ENCODE measurements at places on chromosomes 4 and X.

GRCh38 chr4:169634975-169635374 lies 14.6 kb downstream of the CLCN3 start:
- no peak for DNase-seq

- DNase-seq, result no peak
Measured at GRCh38 chr4:183124865-183125264, 25.8 kb downstream of the WWC2 start.

GRCh38 chr4:4870576-4871241 lies 11.2 kb downstream of the MSX1 start:
- DNase-seq, result no peak

- no peak for DNase-seq
Measured at GRCh38 chrX:30278365-30278764, 30.8 kb downstream of the NR0B1 start.

- no peak for DNase-seq
Measured at GRCh38 chr4:95510877-95511276, 37.9 kb downstream of the UNC5C start.

GRCh38 chrX:14873676-14874049 lies 442 bp downstream of the MOSPD2 start:
- DNase-seq, result no peak

- no peak for DNase-seq
Measured at GRCh38 chr4:38891051-38891983, 23.7 kb downstream of the FAM114A1 start.

DNA sequence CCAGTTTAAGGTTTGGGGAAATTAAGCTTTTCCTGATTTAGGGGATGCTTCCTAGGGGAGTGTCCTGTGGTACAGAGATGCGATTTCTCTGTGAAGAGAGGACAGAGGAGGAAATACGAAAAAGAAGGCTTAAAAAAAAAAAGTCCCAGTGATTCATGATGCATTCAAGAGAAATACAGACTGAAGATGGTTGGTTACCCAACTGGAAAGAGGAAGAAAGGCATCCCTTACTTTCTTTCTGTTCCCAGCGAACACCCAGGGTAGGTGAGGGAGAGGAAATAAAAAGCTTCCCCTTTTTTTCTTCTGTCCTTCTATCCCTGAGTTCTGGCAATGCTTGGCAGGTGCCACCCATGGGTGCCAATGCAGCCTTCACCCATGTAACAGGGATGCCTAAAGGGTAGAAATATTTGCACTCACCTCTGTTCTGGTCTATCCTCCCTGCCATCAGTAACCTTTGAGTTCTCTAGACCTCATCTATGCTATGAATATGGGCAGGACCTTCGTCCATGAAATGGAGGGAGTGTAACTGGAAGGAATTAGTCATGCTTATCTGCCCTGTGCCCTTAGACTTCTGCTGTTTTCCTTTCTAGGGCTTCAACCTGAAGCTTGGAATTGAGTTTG lies 230.1 kb upstream of the GALNTL6 start:
- DNase-seq, result no peak

GRCh38 chr4:154960476-154960875 lies 179.4 kb downstream of the RBM46 start:
- no peak for DNase-seq

- DNase-seq, result no peak
Measured at GRCh38 chr4:182923796-182924340, 6.7 kb upstream of the DCTD start.

DNA sequence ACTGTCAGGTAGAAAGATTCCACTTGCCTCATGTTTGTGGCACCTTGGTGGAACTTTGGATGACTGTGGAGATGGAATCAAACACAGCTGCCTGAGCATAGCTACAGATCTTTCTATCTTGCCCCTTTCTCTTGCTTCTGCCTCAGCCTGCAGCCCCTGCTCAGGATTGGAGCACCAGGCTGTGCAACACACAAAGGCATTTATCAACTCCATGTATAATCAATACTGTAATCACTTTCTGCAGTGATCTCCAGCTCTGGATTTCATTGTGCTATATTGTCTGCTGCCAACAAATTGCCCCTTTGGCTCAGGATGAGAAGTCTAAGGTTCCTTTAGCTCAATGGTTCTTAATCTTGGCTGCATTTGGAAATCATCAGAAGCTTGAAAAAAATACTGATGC lies 86.3 kb upstream of the PRPS1 start:
- no peak for DNase-seq

GRCh38 chr4:2785613-2786012 lies 7.3 kb upstream of the SH3BP2 start:
- no peak for DNase-seq

- no peak for DNase-seq
Measured at GRCh38 chr4:141643557-141643956, 7.2 kb downstream of the IL15 start.

DNA sequence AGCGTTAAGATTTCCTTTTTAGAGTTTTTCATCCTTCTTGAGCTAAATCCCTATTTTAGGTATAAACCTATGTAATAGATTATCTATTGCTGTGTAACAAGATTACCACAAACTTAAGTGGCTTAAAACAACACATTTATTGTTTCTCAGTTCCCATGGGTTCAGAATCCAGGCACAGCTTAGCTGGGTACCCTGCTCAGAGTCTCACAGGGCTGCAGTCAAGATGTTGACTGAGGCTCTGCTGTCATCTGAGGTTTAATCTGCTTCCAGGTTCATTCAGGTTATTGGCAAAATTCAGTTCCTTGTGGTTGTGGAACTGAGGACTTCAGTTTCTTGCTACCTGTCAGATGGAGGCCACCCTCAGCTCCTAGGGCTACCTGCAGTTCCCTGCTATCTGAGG lies 60.9 kb downstream of the GK start:
- DNase-seq, result no peak

DNA sequence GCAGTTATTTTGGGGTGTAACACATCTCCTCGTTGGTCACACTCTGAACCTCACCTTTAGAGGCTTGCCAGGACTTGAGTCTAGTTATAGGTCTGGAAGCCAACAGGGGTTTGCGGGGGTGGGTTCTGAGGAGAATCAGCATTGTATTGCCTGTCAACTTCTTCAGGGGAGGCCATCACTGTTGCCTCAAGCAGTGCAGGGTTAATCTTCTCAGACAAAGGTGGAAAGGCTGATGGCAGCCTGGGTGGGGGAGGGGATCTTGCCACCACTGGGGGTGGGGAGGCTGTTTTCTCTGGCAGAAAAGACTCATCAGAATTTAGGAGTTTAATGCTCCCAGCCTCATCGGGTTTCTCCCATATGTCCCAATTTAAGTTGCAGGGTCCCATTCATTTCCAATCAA lies 387.8 kb downstream of the PRR32 start:
- no peak for DNase-seq

- no peak for DNase-seq
Measured at GRCh38 chrX:101079736-101080270, 1.1 kb downstream of the TMEM35A start.
